NCI-H2081 (cell line): ENCODE measurements at places on chromosomes 12 and 14.

- DNase-seq: no peak
These were observed 94.7 kb upstream of the SLC38A4 start for GRCh38 chr12:46920499-46920898.

- DNase-seq: peak; percentile 51
These were observed 81.2 kb downstream of the SPPL3 start for GRCh38 chr12:120822832-120823503.

DNA sequence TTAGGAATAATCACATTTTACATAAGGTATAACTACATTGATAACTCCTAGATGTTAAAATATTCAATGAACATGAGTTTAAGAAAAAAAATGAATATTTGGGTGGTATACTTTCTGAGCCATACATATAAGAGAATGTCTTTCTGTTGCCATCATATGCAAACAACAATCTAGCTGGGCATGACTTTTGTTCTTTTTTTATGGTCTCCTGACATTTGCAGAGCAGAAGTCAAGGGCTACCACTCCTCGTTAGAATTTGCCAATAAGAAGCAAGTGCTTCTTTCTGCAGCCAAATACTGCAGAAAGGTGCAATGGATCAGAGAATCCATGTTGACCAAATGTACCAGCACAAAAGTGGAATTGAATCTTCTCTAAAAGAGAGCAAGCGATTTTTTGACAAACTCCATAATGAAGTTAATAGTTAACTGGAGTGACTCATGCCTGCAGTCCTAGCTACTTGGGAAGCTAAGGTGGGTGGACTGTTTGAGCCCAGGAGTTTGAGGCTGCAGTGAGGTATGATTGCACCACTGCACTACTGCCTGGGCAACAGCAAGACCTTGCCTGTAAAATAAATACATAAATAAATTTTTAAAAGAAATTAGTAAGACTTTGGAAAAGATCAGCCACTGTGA, 25.5 kb upstream of the CCDC91 start:
- DNase-seq: no peak

DNA sequence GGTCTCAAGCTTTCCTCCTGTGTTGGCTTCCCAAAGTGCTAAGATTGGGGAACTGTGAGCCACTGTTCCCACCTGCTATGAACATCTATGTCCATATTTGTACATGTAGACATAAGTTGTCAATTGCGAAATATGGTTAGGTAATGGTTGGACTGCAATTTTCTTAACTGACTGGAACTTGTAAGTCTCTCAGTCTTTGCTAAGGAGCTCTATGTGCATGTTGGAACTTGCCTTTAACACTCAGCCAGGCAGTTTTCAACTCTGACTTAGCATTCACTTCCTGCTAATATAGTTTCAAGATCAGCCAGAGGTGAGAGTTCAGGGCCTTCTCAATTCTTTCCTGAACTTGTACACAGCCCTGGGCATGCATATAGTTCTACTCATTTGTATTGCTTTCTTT, 44.5 kb upstream of the EEA1 start:
- DNase-seq: no peak

DNA sequence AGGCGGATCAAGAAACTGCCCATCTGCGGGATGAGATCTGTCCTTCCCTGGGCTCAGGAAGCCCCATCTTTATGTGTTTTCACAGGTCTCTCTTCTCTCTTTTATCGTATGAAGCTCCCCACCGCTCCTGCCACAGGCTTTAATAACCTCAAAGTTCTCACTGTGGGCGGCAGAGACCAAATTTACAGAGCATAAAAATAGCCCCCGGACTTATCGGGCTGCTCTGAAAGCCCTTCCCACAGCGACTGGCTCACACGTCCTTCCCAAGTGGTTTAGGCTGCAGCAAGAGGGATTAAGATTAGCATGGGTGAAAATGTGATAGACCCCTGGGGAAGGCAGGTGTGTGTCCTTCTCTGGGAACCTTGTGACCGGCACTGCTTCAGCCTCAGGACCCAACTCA, 47.8 kb downstream of the TESC start:
- no peak for DNase-seq

GRCh38 chr12:111407377-111408115, 1.8 kb downstream of the SH2B3 start:
- no peak for DNase-seq

DNA sequence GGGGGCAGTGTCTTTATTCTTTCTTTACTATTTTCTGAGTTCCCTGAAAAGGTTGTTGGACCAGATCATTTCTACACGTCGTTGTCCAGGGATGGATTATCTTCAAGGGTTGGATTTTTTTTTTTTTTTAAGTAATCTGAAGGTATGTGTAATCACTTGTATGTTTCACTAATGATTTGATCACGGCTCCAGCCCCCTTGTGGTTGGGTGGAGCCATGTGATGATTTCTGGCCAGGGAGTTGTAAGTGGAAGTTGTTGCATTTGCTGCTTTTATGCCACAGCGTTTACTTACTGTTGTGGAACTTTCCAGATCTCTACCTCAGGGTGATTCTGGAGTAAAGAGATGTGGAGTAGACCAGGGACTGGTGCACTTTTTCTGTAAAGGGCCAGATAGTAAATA, 390.3 kb downstream of the AACS start:
- no peak for DNase-seq

- DNase-seq: no peak
These were observed 8.2 kb upstream of the ATG101 start for GRCh38 chr12:52061470-52062166.

- DNase-seq: peak; percentile 79
These were observed 508 bp upstream of the KCNH5 start for GRCh38 chr14:63045612-63046320.

GRCh38 chr14:71714225-71714624, 218.0 kb upstream of the RGS6 start:
- no peak for DNase-seq

GRCh38 chr14:103257211-103257962, 76.7 kb upstream of the EIF5 start:
- DNase-seq: peak; percentile 66

DNA sequence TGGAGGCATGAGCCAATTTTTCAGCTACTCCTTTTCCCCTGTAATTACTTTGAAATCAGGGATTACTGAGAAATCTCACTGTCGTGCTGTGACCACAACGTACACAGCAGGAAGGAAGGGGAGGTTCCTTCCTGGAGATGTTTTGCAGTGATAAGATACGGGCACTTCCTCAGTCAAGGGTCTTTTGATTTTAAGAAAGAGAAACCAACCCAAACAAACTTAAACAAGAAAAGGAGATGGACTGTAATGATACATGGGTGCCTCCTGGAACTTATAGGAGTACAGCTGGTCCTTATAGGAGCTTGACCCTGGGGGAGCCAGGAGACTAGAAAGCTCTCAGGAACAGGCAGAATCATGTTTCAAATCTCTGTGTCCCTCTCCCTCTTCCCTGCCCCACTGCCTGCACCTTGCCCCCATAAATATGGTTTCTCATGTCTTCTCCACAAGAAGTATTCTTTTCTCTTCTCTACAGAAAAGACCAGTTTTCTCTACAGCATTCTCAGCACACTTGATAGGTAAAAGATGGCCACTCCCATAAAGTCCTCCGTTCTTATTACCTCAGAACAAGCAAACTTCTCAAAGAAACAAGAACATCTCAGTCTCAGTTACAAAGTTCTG, 281.1 kb upstream of the AMIGO2 start:
- no peak for DNase-seq

- no peak for DNase-seq
These were observed 7.5 kb upstream of the CDCA4 start for GRCh38 chr14:105028251-105028927.

- DNase-seq: peak; percentile 70
These were observed 58.8 kb upstream of the LTA4H start for GRCh38 chr12:96094201-96094600.

DNA sequence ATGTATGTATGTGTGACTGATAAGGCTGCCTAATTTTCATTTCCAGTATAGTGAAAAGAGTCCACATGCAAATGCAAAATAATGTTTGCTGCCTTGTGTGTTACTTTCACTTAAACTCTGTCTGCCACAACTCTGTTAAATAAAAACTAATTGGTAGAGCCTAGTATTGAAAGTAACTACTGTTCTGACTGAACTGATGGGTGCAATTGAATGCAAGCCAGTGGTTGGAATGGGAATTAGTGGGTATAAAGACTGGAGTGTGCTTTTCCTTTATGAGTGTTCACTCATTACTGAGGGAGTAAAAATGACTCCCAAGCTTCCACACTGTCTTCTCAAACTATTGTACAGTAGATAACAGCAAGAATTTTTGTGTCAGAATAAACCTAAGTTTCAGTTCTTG, 571.0 kb downstream of the TMTC2 start:
- DNase-seq: no peak

- DNase-seq: no peak
These were observed 12.9 kb downstream of the FAM222A start for GRCh38 chr12:109726511-109727038.

GRCh38 chr14:80231702-80232101, 20.4 kb upstream of the DIO2 start:
- no peak for DNase-seq

DNA sequence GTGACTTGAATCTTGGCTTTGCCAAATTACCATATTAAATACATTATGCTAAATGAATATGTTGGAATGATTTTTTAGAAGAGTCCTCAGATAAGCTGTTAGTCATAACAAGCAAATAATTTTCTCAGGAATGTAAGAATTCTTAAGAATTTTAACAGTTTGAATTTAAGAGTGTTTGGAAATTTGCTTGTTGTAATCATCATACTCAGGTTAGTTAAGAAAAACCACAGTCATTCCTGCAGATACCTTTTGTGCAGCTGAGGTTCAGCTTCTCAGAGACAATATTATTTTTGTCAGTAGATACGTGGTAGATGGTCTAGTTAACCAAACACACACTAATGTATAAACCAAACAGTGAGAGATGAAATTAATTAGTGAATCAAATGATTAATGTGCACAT, 8.9 kb downstream of the WNK1 start:
- DNase-seq: no peak
